OCI-LY7 (cell line): ENCODE measurements at places on chromosomes 4 and X.

GRCh38 chrX:103467887-103468286 lies 51.4 kb downstream of the RAB40A start:
- no peak for DNase-seq

GRCh38 chr4:113505044-113505443 lies 256.5 kb downstream of the CAMK2D start:
- DNase-seq: no peak

GRCh38 chr4:186204103-186204559 lies 12.8 kb downstream of the CYP4V2 start:
- DNase-seq: no peak

GRCh38 chrX:22135171-22135711 lies 103.1 kb downstream of the PHEX start:
- no peak for DNase-seq

DNA sequence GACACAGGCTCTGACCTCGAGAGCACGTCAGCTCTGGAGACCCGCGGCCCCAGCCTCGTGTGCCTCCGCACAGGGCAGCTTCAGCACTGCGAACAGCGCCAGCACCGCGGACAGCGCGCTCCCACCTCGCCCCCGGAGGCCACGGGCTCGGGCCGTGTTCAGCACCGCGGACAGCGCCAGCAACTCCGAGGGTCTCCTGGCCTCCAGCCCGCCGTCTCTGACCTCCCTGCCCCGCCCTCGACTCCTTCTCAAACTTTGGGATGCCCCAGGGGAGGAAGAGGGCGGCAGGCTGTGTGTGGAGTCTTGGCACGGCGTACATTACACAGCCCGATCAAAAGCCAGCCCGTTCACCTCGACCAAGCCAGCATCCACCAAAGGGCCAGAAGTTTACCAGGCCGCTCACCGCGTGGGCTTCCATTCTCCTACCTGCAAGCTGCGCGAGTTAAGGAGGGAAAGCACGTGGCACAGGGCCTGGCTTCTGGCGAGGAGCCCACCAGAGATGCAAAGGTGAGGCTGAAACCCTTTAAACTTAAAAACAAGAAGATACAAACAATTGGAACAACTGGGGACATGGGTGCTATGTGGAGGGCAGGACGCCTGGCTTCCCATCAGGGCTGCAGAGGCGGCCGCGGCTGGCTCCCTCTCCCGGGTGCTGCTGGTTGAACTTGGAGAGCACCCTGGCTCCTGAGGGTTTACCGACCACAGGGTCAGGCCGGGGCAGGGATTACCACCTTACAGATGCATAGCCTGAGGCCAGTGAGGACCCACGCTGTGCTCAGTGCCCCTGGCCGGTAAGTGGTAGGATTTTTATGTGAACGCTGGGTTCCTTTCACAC lies 4.5 kb upstream of the NKX1-1 start:
- peak; percentile 38 for DNase-seq

DNA sequence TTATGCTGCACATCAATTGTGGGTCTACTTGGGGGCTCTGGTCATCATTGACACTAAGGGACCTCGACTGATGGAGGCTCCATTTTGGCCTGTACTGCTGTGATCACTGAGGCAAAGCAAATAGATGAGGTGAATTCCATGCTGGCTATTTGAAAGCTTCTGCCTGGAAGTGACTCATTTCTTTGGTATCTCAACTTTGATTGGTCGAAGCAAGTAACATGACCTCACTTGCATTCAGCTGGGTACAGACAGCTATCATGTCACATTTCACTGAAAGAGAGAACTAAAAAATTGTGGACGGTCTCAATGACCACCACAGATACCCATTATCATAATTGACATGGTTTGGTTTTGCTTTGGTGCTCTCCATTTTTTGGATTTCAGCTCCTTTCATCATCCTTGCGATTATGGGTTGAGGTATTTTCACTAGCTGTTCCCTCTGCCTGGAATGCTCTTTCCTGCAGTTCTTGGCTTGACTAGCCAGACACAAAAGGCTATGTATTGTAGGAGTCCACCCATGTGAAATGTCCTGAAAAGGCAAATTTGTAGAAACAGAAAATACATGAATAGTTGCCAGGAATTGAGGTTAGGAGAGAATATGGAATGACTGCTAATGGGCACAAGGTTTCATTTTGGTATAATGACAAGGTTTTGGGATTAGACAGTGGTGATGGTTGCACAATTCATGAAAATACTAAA lies 369.2 kb upstream of the LCORL start:
- DNase-seq: no peak

- DNase-seq: no peak
Observed at GRCh38 chr4:118745357-118745756, 60.2 kb downstream of the METTL14 start.

DNA sequence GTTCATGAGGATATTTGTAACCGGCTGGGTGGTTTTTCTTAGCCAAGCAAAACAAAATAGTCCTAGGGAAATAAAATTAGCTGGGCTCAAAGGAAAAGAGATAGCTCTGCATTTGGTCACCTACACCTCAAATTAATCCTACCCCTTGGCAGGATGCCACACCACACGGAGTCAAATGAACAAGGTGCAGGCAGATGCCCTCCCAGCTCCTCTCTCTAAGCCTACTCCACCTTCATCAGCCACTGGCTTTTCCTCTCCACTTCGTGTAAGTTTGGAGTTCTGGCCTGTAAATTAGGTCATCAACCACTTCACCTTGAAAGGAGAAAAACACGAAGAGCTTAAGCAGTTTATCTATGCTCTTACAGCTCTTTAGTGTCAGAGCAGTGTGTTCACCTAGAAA lies 1.4 kb downstream of the DDIT4L start:
- no peak for DNase-seq

DNA sequence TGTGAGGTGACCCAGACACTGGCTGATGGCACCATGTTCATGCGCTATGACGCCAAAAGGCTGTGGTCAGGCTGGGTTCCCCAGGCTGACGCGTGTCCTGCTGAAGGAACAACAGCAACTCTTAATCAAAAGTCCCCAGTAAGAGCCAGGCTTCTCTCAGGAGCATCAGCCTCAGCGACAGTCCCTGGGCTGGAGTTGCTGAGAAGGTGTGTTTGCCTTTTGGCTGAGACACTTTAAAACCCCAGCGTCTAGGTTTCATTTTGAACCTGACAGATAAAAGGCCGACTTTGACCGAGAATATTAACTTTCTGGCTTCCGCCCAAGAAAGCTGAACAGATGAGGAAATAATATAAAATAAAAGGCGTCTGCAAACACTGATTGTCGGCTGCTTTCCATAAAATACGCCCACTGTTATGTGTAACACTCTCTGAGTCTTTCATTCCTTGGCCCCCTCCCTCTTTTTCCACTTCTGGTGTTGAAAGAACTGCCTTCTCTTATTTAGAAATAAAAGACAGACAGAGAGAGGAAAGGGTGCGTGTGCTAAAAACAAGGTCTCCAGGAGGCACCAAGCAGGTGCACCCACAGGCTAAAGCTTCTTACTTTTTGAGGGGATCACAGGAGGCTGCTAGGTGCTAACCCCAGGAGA lies 373.6 kb downstream of the MID1IP1 start:
- DNase-seq: no peak

DNA sequence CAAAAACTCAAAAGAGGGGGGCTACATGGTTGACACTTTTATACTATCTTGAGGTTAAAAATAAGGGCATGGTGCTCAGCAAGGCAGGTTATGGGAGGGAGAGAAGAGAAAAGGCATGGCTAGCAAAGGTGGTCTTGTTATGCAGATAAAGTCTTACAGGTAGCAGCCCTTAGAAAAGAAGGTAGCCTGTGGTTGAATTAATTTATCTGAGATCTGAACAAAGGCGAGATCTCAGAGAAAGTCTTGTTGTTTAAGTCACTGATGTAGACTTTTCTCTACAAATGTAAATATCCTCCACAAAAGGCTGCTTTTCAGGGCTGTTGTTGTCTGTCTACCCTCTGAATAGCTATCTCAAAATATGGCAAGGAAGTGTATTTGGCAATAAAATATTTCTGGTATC lies 1250.4 kb downstream of the PCDH18 start:
- no peak for DNase-seq

- no peak for DNase-seq
Observed at GRCh38 chrX:72030431-72030830, 101.3 kb downstream of the RTL5 start.

DNA sequence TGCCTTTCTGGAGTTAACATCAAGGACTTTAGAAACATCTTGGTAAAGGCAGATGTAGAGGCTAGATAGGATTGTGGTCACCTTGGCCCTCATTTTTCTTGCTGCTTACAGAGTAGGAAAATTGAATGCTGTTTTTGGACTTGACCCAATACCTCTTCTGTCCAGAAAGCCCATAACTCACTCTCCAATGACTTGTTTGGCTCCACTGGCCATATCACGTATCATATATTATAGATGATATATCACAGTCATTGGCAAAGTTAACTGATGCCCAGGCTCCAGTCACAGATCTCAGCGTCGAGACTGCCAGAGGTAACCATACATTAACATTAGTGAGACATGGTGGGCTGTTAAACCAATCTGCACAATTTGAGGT lies 88.1 kb upstream of the PLAC1 start:
- DNase-seq: no peak

GRCh38 chr4:6200922-6201362 lies 593 bp upstream of the JAKMIP1 start:
- DNase-seq: peak; percentile 31

GRCh38 chr4:41358647-41359421 lies 102.1 kb downstream of the UCHL1 start:
- DNase-seq: no peak

DNA sequence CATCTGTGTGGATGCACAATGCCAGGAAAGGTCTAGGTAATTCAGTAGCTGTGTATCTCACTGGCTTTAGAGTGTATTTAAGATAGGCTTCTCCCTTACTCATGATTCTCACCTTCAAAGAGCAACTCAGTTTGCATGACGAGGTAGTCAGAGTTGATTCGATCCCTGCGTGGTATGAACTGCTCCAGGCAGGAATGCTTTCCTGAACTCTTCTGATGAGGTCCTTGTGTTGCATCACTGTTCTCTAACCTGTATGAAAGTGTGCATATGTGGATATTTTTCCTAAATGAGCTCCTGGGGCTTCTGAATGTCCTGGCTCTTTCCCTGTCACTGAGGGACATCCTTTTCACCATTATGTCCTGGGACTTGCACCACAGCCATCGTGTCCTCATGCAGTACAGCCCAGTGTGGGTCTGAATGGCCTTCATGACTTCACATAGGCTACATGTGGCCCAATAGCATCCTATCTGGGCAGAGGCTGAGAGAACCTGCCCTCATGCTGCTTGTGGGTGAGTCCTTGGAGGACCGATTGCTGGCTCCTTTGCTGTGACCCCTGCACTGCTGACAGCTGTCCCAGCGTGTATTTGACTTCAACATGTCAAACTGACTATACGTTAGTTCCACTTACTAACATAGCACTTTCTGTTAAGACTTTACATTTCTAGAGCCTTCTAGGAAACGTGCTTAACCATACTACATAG lies 65.3 kb upstream of the WDR1 start:
- DNase-seq: no peak

DNA sequence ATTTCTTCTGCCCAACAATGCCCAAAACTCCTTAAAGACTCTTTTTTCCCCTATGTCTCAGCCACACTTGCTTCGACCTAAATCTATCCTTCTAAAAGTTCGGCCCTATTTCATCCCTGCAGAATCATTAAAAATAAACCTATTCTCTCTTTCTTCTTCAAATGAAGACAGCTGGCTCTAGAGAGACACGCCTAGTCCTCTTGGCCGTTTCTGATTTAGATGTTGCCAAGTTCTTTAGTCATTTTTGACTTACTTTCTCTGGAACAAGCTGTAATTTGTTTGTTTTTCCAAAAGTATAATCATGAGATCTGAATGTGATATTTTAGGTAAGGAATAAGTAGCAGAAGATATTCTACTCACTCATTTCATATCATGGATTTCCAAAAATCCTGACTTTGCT lies 211.6 kb downstream of the CENPC start:
- no peak for DNase-seq

DNA sequence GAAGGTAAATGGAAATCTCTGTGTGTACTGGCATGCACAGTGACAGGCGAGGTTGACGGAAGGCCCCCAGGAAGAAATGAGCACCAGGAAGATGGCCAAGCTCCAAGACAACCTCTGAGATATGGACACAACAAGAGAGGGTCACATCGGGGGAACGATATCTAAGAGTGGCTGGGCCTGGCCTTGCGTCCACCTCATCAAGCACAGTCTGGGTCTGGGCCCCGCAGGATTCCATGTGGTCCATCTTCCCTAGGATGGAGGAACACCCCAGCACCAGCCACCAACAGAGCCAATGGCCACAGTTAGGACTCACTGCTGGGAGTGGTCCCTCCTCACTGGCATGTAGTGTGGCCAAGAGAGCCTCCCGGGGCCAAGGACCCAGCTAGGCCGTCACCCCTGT lies 272.6 kb upstream of the AGTR2 start:
- no peak for DNase-seq

DNA sequence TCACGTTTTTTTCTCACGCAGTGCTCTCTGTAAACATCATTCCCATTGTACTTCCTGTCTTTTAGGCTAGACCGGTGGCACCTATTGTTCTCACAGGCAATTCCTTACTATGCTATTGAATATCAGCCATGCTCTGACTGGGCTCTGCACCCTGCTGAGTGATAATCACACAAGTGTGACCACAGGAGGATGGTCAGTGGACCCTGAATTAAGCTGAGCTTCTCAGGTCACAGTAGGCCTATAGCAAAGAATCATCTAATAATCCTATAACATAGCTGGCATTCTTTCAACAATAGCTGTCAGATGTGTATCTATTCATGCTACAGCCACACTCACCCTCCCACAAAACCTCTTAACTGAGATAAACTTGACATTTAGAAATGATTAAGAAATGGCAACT lies 2399.8 kb upstream of the TENM3 start:
- DNase-seq: no peak

- DNase-seq: no peak
Observed at GRCh38 chr4:83342476-83342875, 7.8 kb upstream of the HPSE start.

DNA sequence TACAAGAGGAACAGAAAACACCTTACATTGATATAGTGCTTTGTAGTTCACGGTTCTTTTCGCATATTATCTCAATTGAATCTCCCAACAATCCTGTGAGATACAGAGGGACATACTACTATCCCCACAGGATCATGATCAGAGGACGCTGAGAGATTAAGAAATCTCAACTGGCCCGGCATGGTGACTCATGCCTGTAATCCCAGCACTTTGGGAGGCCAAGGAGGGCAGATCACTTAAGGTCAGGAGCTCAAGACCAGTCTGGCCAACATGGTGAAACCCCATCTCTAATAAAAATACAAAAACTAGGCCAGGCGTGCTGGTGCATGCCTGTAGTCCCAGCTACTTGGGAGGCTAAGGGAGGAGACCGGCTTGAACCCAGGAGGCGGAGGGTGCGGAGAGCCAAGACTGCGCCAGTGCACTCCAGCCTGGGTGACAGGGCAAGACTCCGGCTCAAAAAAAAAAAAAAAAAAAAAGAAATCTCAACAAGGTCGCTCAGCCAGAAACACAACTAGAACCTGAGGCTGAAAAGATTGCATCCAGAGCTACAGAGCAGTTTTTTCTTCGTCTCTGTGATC lies 7.4 kb downstream of the APOO start:
- DNase-seq: no peak

- DNase-seq: no peak
Observed at GRCh38 chrX:39816871-39817731, 280.7 kb downstream of the BCOR start.

- DNase-seq: peak; percentile 88
Observed at GRCh38 chr4:174926958-174927357, 8.8 kb downstream of the ADAM29 start.

GRCh38 chrX:85024562-85024961 lies 20.9 kb downstream of the APOOL start:
- DNase-seq: no peak

- no peak for DNase-seq
Observed at GRCh38 chrX:51834076-51834475, 59.3 kb upstream of the MAGED1 start.

GRCh38 chrX:150334100-150334499 lies 29.0 kb upstream of the MAMLD1 start:
- no peak for DNase-seq

GRCh38 chr4:23770011-23770410 lies 119.8 kb downstream of the PPARGC1A start:
- no peak for DNase-seq
